ENCODE measurements at places on chromosomes 6 and 20.

DNA sequence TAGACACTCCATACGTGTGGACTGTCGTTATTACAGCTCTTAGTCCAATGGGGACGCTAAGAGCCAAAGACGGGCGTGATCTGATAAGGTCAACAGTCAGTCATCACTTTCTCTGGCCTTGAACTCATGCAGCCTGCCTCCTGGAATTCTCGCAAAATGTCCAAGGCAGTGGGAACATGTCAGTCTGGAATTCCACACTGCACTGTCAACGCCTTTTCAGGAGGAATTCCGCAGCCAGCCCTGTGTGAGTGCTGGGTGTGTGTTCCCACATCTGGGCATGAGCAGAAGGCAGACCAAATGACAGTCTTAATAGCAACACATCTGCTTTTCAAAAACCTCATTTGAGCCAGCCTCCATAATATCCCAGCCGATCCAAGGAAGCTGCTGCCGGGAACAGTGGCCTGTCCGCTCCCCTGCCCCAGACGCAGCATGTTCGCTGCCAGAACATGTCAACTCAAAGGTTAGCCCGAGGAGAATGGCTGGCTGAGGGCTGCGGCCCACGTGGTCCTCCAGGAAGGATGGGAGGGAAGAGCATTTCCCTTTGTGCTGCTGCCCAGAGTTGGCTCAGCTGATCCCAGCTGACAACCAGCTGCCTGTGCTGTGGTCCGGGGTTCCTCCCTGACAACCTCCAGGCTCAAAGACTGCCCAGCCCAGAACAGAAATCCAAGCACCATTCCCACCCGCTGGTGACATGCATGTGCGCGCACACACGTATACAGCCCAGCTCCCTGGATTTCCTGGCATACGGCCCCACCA, 103.1 kb downstream of the SULF2 start:
- DNase-seq, result peak; percentile 94

DNA sequence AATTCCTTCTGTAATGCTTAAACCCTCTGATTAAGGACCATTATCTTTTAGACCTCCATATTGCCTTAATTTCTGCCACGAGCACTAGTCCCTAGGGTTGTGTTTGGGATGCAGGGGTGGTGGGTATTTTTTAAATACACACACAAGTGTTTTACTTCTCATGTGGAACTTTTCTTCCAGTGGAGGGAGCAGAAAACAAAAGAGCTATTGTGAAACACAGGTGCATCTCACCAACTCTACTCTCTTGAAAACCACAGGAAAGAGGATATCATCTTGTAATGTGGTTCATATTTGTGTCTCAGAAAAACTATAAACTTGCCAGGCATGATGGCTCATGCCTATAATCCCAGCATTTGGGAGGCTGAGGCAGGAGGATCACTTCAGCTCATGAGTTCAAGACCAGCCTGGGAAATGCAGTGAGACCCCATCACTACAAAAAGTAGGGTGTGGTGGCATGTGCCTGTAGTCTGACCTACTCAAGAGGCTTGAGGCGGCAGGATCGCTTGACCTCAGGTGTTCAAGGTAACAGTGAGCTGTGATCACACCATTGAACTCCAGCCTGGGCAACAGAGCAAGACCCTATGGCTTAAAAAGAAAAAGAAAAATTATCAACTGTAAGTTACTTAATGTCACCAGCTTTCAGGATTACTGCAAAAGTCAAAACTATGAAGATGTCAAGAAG, 37.3 kb downstream of the MRS2 start:
- DNase-seq, result no peak

DNA sequence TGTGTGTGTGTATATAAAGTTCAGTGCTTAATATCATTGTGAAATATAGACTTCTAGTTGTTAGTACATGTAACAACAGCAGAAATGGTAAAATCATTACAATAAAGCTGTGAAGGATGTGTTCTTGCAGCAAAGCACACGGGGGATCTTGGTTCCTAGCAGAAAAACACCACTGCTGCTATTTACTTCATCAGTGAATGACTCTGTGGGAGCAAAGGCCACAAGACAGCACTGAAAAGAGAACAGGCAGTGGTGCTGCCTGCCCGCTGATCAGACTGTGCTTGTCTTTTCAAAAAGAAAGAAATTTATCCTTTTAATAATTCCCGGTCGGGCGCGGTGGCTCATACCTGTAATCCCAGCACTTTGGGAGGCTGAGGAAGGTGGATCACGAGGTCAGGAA, 689.9 kb upstream of the CITED2 start:
- no peak for DNase-seq

GRCh38 chr20:51121272-51121671, 98.4 kb upstream of the KCNG1 start:
- no peak for DNase-seq

- no peak for DNase-seq
Measured at GRCh38 chr6:79911992-79912391, 35.4 kb downstream of the ELOVL4 start.

All from tongue (tissue), 3 donors.